Erythroblast (primary cell): ENCODE measurements at places on chromosomes 7 and 10.

GRCh38 chr7:139618482-139619366 is 95.2 kb downstream of the CLEC2L start:
- peak; percentile 21 for DNase-seq

- DNase-seq = no peak
Measured at GRCh38 chr7:157011333-157012112, 1.1 kb upstream of the MNX1 start.

DNA sequence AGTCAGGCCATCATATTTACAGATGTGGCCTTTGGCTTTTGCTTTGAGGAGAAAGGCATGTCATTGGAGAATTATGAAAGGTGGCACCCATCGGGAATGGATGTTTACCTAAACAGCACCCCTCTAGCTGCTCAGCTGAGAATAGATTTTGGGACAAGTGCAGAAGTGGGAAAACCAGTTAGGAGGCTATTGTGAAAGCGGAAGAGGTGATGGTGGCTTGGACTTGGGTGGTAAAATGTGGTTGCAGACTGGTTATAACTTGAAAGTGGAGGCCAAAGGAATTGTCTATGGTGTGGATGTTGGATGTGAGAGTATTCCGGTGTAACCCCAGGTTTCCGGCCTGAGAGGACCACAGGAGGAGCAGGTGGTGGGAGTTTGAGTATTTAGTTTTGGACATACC is 5.2 kb upstream of the SLC12A9 start:
- DNase-seq = no peak

DNA sequence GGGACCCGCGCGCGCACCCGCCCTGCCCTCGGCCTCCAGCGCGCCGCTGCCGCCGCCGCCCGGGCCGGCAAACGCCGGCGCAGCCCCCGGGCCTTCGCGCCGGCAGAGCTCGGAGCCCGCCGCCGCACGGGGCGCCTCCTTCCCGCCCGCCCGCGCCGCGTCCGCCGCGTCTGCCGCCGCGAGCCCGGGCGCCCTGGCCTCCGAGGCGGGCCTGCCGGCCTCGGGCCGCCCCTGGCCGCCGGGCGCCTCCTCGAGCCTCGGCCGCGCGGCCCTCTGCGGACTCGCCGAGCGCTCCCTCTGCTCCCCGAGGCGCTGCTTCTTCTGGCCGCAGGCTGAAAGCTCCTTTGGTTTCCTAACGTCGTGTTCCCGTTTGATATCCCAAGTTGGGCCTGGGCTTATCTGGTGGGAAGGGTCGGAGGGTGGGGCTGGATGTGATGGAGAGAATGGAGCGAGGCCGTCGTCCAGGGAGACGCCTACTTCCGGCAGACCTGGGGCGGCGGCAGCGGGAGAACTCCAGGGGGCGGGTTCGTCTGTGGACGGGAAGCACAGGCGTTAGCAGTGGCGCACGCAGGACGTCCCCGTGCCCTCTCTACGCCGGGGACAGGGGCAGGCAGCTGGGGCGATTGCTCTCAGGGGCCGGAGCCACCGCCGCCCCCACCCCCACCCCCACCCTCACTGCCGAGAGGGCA is 221.0 kb downstream of the PHTF2 start:
- DNase-seq = peak; percentile 75

- no peak for DNase-seq
Measured at GRCh38 chr7:141610671-141611070, 59.5 kb downstream of the AGK start.

DNA sequence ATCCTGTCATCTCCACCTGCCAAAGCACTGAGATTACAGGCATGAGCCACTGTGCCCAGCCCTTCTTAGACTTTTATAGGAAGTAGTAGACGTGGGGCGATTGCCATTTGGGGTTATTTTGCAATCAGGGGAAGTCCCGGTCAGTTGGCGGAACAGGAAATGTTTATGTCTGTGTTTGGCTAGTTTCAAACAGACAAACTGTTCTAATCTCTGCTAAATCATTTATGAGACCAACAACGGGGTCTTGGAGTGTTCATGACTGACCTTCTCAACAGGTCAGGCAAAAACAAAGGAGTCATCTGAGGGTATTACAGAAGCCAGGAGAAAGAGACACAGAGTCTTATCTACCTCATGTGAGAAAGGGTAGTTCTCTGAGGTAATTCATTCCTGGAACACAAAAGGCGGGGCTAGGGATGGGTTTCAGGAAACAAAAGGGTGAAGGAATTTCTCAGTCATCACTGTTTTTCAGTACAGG is 6.6 kb upstream of the TPK1 start:
- DNase-seq = no peak

GRCh38 chr10:71511206-71511605 is 114.5 kb downstream of the CDH23 start:
- no peak for DNase-seq

- no peak for DNase-seq
Measured at GRCh38 chr10:72175149-72175548, 40.7 kb upstream of the ANAPC16 start.

DNA sequence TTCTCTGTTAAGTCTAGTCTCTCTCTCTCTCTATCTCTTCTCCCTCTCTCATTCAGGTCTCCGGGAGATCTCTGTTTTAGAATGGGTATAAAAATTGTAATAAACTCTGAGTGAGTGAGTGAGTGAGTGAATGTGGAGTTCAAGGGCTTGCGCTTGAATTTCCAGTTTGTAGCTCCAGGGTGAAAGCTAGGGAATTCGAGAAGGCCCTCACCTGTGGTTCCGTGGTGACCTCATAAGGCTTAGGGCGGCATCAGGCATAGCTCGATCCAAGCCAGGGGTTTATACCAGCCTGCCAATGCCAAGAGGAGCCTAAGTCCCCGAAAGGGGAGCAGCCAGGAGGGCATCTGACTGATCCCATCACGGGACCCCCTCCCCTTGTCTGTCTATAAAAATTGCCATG is 456 bp downstream of the AKR1B15 start:
- no peak for DNase-seq

GRCh38 chr10:100882671-100883311 is 30.0 kb upstream of the SLF2 start:
- no peak for DNase-seq

- no peak for DNase-seq
Measured at GRCh38 chr10:32095116-32095733, 39.0 kb upstream of the KIF5B start.

DNA sequence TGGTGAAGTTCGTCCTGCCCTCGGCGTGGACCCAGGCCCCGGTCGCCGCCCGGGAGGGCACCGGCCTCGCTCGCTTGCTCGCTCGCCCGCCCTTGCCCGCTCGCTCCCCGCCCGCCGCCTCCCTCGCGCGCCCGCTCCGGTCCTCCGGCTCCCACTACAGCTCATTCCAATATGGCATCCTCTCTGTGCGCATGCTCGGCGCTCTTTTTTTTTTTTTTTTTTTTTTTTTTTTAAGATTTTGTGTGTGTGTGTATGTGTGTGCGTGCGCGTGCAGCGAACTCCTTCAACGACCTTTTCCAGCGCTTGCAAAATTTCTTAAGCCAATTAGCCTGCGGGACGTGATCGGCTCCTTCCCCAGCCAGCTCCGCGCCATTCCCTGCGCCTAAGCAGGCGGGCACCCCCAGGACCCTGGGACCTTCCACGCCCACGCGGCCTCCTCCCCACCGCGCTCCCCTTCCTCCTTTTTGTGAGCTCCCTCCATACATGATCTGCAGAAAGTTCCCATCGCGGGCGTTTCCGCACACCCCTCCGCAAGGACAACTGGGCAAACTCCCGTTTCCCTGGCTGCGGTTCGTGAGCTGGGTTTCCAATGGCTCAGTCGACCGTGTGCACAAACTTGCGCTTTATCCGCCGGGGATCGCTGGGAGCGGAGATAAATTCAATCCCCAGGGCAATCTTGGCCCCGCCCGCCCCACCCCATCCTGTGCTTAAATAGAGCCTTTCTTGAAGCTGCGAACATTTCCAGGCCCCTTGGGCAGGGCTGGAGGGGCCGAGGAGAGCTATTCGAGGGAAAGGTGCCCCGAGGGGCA is at the start of gene SFMBT2:
SFMBT2 (minus strand) TSS at position 173 of the 809 bp plus-strand sequence. CDS start 29,136 bp downstream, outside the sequence.
- DNase-seq = peak; percentile 78

DNA sequence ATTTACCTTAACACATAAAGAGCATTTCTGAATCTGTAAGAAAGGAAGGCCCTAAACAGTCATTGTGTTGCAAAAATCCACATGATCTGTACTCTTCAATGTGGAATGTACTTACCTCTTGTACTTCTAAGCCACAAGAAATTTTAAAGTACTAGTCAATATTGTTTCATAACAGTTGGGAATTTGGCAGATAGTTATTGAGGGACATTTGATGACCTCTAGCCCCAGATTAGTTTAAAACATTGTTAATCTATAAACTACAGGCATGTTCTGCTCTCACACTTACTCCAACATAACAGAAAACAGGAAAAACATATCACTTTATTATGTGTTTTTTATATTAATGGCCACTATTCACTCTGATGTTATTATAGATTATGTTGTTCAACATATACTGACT is 985.7 kb upstream of the LRRTM3 start:
- DNase-seq = no peak

DNA sequence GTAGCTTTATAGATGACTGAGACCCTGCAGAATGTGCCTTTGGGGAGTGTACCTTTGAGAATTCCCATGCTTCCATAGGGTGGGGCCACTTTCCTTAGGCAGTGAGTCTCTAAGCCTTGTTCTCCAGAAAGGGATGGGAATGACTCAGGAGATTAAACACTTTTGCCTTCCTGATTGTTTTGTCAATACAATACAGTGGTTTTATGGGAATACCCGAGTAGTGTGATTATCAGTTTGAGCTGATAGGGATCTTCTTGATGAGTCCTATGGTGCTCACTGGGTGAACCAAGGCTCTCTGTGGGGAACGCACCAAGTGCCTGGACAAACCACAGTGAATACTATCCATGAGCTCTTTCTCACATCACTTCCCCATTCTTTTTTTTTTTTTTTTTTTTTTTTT is 6.3 kb downstream of the MYOF start:
- no peak for DNase-seq

- no peak for DNase-seq
Measured at GRCh38 chr7:71544816-71545215, 412.9 kb downstream of the GALNT17 start.

DNA sequence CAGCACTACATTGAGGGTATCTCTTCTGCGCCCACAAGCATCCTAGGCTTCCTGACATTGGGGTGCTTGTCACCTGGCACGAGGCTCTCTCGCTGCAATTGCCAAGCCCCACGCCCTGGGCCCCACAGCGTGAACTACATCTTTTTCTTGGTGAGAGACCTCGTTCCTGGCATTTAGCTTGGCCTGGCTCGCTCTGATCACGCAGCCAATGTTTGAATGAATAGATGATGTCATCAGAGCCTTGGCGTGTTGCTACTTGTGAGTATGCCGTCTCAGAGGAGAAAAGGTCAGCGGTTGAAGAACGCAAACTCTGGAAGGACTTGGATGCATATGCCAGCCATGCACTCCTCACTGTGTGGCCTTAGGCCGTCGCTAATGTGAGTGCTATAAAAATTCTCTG is 150.2 kb upstream of the AUTS2 start:
- no peak for DNase-seq

- peak; percentile 49 for DNase-seq
Measured at GRCh38 chr10:101879456-101880231, 36.0 kb upstream of the KCNIP2 start.

- no peak for DNase-seq
Measured at GRCh38 chr10:51377932-51378599, 303.8 kb downstream of the PRKG1 start.

- DNase-seq = no peak
Measured at GRCh38 chr10:28250782-28251181, 52.1 kb downstream of the MPP7 start.

DNA sequence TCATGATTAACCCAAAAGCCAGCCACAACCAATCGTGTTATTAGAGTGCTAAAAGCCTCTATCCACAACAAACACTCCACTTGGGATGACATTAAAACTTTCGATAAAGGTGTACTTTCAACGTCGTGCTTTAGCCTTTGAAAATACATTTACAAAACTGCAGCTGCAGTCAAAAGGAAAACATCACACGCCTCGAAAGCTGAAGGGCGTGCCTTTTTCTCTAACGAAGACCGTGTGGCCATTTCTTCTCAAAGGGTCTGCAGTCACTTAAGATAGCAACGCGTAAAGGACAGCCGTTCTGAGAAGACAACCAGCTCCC is 1.1 kb downstream of the ARHGAP12 start:
- no peak for DNase-seq

- DNase-seq = no peak
Measured at GRCh38 chr7:3280445-3280844, 20.6 kb upstream of the SDK1 start.

GRCh38 chr7:12490107-12490688 is 80.3 kb upstream of the SCIN start:
- DNase-seq = peak; percentile 3

GRCh38 chr10:4103603-4104002 is 318.6 kb upstream of the KLF6 start:
- no peak for DNase-seq

GRCh38 chr7:159246702-159247480 is 102.2 kb upstream of the VIPR2 start:
- DNase-seq = no peak

DNA sequence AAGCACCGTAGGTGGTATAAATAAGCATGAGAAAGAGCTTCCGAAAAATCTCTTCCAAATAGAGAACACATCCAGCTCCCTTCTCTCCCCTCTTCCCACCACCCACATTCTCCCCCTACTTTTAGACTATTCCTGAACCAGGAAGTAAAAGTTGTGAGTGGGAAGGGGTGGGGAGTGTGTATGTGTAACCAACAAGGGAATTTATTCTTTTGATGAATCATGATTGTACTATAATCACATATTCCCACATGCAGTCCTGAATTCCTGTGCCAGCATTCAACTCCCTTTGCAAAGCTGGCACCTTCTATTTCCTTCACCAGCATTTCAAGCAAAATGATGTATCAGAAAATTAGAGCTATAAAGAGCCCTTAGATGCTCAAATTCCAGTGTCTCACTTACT is 230.6 kb upstream of the CHRM2 start:
- no peak for DNase-seq

DNA sequence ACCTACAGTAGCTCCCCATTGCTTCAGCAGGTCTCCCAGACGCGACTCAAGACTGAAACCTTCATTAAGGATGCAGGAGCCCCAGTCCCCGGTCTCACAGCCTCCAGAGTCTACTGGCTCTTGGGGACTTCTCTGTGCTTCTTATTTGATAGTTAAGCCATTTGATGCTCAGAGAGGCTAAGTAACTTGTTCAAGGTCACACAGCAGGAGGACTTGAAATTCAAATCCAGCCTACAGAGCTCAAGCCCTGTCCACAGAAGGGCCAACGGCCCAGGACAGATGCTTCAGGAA is 21.2 kb upstream of the ZMIZ1 start:
- peak; percentile 48 for DNase-seq

GRCh38 chr7:124643311-124643811 is 122.2 kb downstream of the GPR37 start:
- DNase-seq = no peak
